ENCODE measurements at places on chromosomes 6 and 20.

- DNase-seq: peak; percentile 70
These were observed 26.9 kb downstream of the PXDC1 start for GRCh38 chr6:3724451-3725144.

DNA sequence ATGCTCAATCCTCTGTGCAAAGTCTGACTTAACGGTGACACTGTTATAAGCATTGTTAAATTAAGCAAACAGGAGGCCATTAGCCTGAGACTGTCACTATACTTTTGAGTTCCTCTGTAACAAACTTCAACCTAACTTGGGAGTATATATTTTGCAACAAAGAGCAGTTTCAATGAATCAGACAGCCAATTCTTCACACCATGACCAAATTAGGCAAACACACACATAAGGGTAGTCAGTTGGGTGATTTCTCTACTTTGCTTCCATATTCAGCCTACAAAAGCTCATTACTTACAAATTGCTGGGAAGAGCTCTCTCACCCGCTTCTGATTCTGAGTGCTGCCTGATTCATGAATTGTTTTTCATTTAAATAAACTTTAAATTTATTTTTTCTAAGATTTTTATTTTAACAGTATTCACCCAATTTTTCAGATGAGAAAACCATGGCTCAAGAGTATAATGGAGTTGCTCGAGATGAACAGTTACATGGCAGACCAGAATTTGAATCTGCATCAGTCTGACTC lies 60.5 kb downstream of the HACE1 start:
- no peak for DNase-seq

- no peak for DNase-seq
These were observed 509.2 kb upstream of the SLC35B3 start for GRCh38 chr6:8944548-8944947.

GRCh38 chr6:91213229-91213901 lies 626.5 kb upstream of the MAP3K7 start:
- no peak for DNase-seq

GRCh38 chr20:50442512-50442911 lies 67.7 kb upstream of the PTPN1 start:
- DNase-seq: no peak

DNA sequence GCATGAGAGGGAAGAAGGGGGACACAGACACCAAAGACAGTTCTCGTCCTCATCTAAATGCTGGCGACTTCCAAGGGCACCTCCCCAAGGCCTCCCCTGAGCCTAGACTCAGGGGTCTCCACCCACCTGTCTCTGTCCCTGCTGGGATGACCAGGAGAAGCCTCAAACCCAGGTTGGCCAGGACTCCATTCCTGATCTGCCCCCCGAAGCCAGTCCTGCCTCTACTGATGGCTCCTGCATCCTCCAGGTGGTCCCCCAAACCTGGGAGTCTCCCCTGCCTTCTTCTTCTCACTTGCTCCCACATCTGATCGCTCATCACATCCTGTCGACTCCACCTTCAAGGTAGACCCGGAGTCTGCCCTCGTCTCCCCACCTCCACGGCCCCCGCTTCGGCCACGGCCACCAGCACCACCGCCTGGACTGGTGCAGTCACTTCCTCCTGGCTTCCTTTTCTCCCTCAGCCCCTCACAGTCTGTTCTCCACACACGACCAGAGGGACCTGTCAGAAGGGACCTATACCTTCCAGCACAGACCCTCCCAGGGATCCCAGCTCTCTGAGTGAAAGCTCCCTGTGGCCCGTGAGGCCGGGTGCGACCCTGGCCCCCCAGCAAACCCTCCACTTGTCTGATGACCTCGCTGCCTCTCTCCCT lies 92.1 kb downstream of the CEBPB start:
- no peak for DNase-seq

- DNase-seq: peak; percentile 58
These were observed 797 bp downstream of the SMIM13 start for GRCh38 chr6:11094411-11094851.

- DNase-seq: no peak
These were observed 124.0 kb upstream of the CARMIL1 start for GRCh38 chr6:25155211-25155610.

DNA sequence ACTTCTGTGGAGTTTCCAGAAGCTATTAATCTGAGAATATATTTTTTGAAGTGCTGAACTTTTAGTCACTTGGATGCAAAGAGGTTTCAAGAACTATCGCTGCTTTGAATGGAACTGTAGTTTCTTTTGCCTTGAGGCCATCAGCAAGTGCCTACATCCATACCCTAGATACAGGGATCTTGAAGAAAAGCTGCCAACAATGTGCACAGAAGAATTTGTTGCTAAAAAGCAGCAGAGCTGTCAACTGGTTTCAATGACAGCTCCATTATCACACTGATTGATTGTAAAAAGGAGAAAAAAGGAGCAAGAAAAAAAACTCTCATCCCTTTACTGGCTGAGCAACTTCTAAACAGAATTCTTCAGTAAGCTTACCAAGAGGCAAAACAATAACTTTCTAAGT lies 251.0 kb upstream of the NRSN1 start:
- no peak for DNase-seq

DNA sequence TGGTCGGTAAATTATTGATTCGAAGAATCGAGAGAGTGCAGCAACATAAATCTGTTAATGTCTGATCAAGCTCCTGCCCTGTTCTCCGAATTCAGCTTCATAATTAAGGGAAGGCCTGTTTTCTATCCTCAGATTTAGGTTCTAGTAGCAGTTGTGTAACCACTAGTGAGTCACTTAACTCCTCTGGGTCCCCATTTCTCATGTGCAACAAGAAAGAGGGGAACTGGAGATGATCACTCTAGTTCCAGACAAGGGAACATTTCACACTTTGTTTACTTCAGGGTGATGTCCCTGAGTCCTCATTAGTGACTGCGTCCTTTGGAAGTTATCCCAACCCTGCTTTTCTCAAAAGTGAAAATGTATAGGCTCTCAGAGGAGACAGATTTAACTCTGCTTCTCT lies 68.1 kb upstream of the RNF146 start:
- DNase-seq: peak; percentile 46

- DNase-seq: no peak
These were observed 330.5 kb downstream of the EPHA7 start for GRCh38 chr6:93088621-93089501.

DNA sequence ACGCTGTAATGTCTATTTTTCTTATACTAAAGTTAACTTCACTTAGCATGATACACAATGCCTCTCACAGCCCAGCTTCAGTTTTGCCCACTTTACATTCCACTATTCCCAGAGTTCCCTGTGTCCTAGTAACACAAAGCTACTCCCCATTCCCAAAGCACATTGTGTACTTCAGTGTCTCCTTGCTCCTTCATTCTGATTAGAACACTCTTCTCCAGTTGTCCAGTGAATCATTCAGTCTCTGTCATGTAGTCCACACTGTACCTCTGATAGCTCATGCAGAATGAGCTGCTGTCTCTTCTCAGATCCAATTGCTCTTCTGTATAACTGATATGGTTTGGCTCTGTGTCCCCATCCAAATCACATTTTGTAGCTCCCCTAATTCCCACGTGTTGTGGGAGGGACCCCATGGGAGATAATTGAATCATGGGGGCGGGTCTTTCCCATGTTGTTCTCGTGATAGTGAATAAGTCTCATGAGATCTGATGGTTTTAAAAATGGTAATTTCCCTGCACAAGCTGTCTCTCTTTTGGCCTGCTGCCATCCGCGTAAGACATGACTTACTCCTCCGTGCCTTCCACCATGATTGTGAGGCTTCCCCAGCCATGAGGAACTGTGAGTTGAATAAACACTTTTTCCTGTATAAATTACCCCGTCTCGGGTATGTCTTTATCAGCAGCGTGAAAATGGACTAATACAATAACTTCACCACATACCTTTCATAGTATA lies 2.1 kb upstream of the TMX4 start:
- no peak for DNase-seq

DNA sequence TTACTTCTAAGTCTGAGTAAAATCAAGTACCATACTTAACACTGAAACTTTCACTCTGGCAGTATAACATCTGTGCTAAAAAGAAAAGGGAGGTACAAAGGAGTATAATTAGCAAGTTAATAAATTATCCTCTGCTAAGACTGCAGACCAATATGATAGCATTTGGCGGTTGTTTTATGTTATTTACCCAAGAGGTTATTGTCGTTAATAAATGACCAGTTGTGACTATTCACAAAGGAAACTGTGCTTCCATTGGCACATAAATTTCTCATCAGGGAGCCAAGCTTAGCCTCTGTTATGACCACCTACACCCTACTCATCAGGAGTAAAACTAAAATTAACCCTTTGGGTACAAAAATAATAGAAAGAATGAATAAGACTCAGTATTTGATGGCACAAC lies 86.5 kb downstream of the CRYBG1 start:
- no peak for DNase-seq

GRCh38 chr6:141347086-141347485 lies 785.6 kb upstream of the GJE1 start:
- no peak for DNase-seq

DNA sequence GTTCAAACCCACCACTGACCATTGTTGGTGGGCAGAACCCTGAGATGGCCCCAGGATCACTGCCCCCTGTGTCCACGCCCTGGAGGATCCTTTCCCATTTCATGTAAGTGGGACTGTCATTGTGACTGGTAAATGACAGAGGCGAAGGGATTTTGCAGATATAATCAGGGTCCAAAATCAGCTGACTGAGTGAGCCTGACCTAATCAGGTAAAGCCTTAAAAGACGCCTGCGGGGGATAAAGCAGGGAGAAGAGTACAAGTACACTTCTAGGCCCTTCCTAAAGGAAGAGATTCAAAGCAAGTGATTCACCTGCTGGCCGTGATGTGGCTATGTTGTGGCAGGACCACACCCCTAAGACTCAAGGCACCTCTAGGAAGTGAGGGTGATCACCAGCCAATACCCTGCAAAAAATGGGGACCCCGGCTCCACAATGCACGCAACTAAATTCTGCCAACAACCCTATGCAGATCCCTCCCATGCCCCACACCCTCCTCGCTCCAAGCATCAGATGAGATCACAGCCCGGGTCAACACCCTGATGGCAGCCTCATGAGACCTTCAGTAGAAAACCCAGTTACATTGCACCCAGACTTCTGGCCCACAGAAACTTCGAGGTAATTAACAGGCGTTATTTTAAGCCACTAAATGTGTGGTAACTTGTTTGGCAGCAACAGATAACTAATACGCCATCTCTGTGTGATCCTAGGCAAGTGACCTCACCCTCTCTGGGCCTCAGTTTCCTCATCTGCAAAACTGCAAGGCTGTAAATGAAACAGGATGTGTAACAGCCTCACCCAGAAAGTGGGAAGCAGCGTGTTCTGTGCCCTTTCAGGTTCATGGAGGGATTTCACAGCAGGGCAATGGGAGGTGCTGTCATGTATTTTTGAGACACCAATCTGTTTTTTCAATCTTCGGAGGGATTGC lies 11.3 kb downstream of the PREX1 start:
- no peak for DNase-seq

DNA sequence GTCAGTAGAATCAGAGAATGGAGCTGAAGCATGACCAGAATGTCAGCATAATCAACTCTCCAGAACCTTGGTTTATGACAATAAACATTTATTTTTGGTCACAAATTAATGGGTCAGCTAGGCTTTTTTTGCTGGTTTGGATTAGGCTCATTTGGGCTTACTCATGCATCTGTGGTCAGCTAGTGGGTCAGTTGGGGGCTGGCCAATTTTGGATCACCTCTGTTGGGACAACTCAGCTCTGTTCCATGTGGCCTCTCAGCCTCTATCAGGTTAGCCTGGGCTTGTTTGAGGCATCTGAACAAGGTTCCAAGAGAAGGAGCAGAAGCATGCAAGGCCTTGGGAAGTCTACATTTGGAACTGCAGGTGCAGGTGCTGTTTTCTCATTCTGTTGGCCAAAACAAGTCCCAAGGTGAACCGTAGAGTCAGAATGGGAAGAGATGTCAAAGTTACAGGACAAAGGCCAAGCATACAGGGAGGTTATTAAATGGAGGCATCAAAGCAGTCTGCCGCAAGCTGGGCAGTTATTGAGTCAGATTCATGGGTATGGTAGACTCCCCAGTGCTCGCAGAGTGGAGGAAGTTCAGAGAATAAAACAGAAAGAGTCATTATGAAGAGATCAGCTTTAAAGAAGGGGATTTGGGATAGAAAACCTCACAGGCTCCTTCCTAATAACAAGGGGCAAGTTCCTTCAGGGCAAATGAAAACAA lies 173.0 kb downstream of the PLCB4 start:
- peak; percentile 30 for DNase-seq

GRCh38 chr20:21501184-21501583 lies 12.7 kb downstream of the NKX2-2 start:
- no peak for DNase-seq

DNA sequence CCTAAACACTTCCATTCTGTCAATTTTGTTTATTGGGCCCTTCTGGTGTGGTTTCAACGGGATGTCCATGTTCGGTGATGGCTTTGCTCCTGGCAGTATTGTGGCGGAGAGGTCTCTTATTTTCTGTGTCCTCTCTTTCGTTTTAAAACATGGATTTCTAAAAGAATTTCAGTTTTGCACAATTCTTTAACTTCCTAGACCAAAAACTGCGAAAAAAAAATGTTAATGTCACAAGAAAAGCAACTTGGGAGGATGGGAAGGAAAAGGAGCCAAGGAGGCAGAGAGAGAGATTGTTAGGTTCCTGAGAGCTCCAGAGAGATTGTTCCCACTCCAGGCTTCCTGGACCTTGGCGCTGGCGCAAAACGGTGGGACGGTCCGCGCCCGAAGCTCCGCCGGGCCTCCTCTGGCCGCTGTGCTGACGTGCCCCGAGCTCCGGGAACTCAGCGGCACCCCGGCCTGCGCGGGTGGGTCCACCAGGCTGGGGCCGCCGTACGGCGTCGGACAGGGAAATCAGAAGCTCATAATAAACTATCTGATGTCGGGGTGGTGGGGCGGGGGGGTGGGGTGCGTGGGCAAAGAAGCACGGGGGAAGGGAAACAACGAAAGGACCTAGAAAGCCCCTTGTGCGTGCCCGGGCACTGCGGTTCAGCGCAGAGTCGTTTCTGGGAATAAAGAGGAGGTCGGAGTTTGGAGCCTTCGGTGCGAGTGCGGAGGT lies 951 bp upstream of the OLIG3 start:
- no peak for DNase-seq

DNA sequence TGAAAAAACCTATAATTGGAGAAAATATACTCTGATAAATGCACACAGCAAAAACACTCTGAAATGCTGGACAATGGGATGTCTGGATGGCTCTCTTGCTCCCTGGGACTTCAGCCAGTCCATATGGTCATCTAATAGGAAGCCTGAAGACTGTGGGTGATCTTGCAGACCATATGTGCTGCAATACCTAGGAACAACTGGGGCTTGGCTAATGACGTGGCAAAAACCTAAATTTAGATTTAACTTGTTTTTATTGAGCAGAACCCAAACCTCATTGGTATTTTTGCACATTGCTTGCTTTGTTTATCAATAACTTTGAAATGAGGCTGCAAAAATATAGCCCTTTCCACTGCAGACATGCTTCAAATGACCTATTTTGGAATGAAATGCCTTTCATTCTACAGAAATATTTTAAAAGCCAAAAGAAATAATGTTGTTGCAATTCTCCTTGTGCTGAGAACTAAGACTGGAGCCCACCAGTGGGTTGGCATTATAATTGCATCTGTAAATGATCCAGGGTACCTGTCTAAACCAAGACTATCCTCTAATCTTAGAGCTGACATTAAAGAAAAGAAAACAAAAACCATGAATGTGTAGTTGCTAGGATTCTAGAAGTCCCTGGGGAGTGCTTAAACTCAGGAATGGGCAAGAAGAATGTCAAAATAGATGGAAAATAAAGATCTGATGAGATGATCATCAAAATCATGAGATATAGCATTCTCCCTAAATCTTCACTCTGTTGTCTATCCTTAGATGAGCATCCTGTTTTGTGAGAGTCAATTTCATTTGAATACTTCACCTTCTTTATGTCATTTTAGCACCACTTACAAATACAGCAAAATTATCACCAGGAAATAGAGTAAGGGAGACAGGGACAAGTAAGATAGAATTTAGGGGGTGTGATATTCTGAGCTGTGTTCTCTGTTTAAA lies 152.1 kb upstream of the RIMS1 start:
- peak; percentile 28 for DNase-seq
